CD4-positive, alpha-beta T cell treated with Interleukin-4 for 4 hours (primary cell): ENCODE measurements at places on chromosomes 6 and 20.

- no peak for DNase-seq
Observed at GRCh38 chr20:34532320-34532719, 16.1 kb downstream of the DYNLRB1 start.

DNA sequence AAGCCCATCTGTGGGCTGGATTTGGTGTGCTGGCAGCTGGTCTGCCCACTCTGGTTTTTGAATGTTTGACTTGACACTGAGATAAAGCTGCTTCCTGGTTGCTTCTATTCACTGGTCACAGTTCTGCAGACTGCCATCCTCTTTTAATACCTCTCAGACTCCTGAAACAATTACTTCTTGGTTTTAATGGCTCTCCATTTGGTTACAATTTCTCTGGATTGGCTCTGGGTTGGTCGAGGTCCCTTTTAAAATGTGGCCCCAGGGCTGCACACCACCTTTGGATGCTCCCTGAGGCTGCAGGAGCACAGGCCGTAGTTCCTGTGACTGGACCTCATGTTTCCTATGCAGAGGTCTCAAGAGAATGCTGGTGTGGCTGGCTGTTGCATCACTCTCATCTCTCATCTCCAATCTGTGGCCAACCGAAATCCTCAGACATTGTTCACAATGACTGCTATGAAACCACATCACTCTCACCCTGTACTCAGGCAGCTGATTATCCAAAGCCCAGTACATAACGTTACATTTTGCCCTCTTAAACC, 98.5 kb downstream of the INSM1 start:
- DNase-seq, result no peak

DNA sequence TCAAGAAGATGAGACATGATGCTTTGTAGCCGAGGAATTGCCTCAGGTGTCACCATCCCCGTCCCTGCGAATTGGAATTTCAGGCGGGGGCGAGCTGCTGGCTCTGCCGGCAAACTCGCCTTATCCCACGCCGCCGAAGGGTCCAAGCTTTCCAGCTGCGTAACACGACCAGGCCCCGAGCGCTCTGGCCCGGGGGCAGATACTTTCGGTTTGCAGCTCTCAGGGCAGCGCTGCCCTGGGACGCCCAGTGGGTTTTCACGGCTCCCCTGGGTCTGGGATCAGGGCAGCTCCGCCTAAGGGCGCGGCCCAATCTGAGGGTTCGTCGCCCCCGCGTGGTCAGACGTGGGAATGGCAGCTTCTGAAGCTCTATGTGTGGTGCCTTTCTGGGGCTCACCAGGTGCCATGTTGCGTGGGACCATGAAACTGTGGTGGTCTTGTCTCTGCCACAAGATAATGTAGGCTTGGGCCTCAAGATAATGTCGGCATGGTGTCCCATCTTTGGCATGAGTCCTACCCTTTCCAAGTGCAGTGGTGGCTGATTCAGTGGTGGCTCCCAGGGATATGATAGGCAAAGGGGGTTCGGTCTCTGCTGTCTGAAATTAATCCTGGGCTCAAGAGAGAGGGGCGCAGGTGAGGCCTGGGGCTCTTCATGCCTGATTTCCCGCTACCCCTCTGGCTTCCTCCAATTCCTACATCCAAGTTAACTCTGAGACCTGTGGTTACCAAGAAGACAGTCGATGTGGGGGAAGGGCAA, 21.0 kb downstream of the PIGT start:
- peak; percentile 86 for DNase-seq

DNA sequence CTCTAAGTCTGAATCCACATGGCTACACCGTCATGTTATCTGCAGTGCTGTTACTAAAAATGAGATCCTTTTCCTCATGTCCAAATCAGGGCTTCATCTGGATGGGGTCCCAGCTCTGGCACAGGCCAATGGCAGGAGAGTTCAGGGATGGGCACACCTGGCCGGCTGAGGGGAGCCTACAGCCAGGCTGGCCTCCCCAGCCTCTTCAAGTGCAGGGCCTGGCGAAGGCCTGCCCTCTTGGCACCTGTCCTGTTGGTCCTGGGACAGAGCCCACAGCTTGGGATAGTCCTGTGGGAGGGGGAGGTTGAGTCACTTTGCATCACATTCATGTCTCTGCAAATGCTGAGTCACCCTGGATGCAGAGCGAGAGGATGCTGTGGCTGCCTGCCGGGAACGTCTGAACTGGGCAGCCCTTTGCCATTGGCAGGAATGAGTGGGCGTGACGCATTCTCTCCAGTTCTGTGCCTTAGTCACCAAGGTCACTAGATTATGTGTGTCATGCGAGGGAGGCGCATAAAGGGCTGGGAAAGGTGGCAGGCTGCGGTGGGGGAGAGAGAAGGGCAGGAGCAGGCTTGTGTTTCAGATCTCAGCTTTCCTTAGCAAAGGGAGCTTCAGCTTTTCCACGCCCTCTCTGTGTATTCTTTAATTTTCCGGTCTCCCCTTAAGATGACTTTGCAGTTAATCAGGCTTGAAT, 223.2 kb upstream of the ECI2 start:
- no peak for DNase-seq

GRCh38 chr6:66985816-66986215, 1278.8 kb upstream of the EYS start:
- no peak for DNase-seq

GRCh38 chr20:9442858-9443257, 71.5 kb upstream of the LAMP5 start:
- DNase-seq, result no peak

DNA sequence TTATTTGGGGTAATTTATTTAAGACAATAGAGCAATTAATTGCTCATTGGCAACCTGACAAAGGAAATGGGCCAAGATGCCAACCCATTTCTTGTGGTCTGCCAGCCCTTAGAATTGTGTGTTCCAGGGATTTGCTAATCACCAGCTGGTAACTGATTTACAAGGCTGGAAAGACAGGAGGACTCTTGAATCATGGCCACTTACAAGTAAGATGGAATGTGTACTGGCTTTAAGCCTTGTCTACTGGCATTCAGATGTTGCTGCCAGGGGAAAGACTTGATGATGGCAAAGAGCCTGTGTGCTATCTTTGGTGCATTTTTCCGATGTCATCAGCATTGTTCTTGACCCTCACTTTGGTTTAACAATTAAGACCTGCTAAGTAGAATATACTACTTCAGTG, 91.0 kb downstream of the BCKDHB start:
- DNase-seq, result no peak

DNA sequence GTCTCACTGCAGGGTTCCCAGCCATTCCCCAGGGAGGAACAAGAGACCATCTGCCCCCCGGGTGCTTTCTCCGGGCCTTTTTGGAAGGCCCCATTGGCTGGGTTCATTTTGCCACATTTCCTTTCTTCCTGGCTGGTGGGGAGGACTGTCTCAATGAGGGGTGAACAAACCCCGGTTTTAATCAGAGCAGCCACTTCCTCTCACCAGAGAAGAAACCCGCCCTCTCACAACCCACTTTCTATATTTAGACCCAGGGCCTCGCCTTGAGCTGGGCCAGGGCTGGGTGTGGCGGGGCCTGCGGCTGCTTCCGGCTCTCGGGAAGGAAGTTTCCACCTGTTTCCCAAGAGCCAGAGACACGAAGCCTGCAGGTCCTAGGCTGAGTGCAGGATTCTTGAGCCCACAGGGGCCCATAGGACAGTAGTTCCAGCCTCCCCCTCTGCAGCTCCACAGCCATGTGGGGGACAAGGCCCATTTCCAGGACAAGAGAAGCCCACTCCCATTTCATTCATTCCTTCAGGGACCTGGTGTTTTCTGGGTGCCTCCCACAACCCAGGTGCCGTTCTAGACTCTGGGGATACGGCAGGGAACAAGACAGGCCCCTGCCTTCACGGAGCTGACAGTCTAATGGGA, 41.8 kb downstream of the RBM38 start:
- peak; percentile 74 for DNase-seq

GRCh38 chr6:89239338-89239737, 22.2 kb upstream of the GABRR1 start:
- peak; percentile 27 for DNase-seq

DNA sequence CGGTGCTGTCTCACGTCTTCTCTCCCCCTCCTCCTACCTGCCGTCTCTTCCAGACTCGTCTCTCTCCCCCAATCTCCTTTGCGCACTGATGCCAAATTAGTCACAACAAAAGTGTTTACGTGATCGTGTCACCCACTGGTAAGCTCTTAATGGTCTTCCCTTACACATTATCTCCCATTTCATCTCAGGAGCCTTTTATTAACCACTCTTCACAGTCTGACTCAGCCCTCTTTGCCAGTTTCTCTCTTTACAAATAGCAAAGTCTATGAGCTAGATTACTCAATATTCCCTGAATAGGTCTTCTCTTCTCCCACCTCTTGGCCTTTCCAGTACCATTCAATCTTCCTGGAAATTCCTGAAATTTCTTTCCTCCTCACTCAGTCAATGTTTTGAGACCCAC, 247.0 kb downstream of the ESR1 start:
- DNase-seq, result no peak

- DNase-seq, result no peak
Observed at GRCh38 chr6:132797951-132798868, at the start of gene SLC18B1. Gene SLC18B1 (minus strand): TSS chr6:132798637. CDS start chr6:132798456, 181 bp downstream.

GRCh38 chr6:159023893-159024292, 20.9 kb downstream of the TAGAP start:
- peak; percentile 43 for DNase-seq

DNA sequence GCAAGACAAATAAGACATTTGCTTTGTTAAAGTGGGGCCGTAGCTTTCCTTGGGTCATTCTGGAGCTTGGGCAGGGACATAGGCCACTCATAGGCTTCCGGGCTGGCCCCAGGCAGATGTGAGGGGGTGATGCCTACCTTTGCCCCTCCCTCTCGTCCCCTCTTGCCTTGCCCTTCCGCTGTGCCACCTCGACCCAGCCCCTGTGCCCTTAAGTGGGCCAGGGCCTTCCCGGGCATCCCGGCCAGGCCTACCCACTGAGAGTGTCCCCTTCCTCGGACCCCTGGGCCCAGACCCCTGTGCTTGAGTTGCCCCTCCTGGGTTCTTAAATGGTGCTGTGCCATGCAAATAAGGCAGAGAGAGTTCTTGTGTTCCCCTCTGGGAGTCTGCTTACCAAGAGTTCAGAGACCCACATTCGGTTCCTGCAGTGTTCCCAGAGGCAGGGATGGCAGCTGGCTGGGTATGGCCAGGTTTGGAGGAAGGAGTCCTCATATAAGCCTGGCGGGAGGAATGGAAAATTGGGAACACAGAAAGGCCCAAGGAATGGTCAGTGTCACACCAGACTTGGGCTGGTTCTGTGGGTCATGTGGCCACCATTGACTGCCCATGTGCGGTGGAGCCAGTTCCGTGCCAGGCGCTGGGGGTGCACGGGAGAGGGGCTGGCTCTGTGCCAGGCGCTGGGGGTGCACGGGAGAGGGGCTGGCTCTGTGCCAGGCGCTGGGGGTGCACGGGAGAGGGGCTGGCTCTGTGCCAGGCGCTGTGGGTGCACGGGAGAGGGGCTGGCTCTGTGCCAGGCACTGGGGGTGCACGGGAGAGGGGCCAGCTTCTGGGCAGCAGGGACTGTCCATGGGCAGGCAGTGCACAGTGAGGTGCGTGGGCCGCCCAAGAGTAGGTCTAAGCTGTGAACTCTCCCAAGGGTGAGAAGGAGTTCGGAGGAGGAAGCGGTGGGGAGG, 173.5 kb upstream of the SNX9 start:
- DNase-seq, result no peak

DNA sequence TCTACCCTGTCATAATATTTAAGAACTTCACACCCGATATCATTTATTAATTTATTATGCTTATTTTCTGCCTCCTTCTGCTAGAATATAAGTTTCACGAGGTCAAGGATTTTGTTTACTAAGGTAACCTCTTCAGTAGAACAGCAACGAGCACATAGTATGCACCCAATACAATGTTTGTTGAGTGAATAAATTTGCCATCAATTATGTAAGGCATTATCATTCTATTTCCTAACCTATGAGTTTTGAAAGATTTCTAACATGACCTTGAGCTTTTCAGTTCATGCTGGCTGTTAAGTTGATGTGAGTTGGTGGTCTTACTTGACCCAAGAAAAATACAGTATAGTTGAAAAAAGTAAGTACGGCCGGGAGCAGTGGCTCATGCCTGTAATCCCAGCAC, 125.9 kb upstream of the LOC128125822 start:
- DNase-seq, result no peak

DNA sequence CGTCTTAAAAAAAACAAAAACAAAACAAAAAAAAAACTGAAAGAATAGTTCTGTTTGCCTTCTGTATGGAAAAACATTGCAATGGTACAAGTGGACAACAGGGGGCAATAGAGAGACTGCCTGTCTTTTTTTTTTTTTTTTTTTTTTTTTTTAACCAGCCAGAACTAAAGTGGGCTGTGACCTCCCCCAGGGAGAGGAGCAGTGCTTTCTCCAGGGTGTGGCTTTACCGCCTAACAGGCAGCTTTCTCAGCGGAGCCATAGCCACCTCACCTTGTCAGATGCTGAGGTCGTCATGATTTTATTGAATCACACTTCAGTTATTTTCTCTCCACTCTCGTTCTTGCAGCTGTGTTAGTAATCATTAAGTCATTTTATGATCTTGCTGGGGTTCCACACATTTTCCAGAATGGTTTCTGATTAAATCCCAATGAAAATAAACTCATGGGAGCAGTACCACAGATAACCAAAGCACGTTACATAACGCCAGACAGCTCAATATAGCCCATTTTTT, 78.4 kb downstream of the GMPR start:
- DNase-seq, result peak; percentile 49

GRCh38 chr20:3739054-3739925, 6.8 kb downstream of the HSPA12B start:
- no peak for DNase-seq

DNA sequence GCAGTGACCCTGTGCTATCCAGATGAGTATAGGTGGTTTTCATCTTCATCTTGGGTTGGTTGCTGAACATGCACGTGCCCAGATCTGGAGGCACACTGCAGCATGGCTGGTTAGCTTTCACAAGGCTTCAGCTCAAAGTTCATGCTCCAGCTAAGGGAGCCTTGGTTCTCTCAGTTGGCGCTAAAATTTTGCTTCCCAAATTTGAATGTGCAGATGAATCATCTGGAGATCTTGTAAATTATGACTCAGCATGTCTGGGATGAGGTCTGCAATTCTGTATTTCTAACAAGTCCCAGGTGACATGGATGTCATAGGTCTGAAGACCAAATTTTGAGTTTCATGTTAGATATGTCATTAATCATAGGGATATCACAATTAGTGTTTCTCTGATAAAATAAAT, 230.8 kb downstream of the FOXA2 start:
- DNase-seq, result no peak

DNA sequence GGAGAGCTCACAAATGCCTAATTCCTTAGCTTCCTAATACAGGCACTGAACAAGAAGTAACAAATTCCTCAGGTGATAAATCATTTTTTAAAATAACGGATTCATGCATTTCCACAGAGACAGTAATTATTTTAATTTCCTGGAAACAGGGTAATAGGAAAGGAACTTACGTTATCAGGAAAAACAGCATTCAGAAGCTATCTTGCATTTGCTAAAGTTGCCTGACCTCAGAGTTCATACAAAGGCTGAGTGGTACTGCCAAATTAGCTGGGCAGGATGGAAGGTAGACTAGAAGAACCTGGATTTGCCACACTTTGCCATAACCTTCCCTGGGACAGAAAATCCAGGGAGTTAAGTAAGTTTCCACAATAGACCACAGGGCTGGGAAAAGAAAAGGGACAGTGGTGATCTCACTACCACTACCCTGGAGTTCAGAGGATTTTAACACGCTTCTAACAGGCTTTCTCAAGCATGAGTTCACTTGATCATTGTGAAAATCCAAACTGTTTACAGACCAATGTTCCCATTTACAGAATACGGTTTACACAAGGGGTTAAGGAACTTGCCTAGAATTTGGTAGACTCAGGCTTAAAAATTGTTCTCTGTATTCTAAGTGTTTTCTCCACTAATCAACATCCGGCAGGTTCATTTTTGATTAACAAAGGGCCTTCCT, 57.0 kb downstream of the KIF13A start:
- no peak for DNase-seq

- DNase-seq, result no peak
Observed at GRCh38 chr6:127277878-127278843, 11.5 kb downstream of the RNF146 start.

- DNase-seq, result no peak
Observed at GRCh38 chr6:75154973-75155372, 50.9 kb downstream of the COL12A1 start.
